Stimulated activated CD8-positive, alpha-beta memory T cell treated with anti-CD3 and anti-CD28 coated beads, Interleukin-4, amount 100 ng/mL, for 24 hours (primary cell): ENCODE measurements at places on chromosomes 1 and 21.

- no peak for DNase-seq
Measured at GRCh38 chr1:28782011-28782410, 30.0 kb upstream of the OPRD1 start.

- no peak for DNase-seq
Measured at GRCh38 chr1:198754670-198755069, 115.8 kb downstream of the PTPRC start.

- no peak for DNase-seq
Measured at GRCh38 chr1:205191622-205192021, 19.9 kb downstream of the DSTYK start.

- no peak for DNase-seq
Measured at GRCh38 chr1:76330991-76331603, 256.6 kb downstream of the ST6GALNAC3 start.

GRCh38 chr1:29425631-29426030, 189.3 kb downstream of the PTPRU start:
- no peak for DNase-seq

DNA sequence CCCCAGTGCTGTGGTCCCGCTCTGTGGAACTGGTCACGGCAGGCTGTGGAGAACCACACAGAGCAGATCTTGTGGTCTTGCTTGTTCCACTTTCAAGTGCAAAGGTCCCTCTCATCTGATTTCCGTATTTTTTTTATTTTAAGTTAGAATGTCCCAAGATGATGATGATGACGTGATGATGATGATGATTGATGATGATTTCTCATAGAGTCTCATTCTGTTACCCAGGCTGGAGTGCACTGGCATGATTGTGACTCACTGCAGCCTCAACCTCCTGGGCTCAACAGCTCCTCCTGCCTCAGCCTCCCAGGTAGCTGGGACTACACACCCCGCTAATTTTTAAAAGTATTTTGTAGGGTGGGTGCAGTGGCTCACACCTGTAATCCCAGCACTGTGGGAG, 12.2 kb downstream of the EVA1C start:
- DNase-seq, result no peak
